ENCODE measurements at places on chromosomes 1 and 21.

DNA sequence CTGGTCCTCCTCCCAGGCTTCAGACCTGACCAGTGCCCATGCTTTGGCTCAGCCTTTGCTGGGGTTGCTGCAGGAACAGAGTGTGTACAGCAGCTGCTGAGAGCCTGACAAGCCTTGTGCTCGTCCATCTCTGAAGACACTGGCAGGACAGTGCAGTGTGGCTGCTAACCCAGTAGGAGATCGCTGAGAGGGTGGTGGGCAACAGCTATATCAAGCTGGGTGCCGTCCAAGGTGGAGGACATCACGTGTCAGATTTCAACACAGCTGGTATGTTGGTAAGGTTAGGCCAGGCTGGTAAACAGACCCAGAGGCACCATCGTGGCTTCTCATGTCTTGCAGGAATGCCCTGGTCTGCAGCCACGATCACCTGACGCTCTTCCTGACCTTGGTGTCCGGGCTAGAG lies 17.9 kb upstream of the SLC25A34 start:
- no peak for DNase-seq

DNA sequence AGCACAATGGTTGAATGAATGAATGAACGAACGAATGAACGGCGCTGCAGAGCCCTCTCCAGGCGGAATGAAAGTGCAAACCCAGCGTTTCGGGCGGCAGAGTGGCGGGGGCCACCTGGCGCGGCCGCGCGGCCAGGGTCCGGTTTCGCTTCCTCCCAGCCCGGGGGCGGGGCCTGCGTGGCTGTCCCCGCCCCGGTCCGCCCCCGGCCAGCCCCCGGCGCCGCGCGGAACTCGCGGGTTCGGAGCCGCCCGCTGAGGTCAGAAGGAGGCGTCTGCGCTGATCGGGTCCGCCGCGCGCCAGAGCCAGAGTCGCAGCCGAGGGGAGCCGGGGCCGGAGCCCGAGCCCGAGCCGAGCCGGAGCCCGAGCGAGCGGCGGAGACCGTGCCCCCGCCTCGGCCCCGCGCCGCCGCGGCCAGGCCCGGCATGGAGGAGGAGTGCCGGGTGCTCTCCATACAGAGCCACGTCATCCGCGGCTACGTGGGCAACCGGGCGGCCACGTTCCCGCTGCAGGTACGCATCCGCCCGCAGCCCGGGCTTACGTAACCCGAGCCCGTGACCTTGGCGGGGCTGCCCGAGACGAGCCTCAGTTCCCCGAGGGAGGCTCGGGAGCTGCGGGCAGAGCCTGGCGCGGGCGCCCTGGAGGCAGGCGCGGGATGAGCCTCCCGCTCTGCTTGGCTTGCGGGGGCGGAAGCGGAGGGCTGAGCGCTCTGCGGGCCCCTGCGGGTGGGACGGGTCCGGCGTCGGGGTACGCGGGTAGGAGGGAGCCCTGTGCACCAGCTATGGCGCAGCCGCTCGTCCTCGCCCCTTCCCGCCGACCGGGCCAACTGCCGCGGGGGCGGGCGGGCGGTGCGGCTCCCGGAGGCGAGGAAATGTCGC lies at the start of gene PDXK:
PDXK (plus strand) TSS at position 258 of the 876 bp plus-strand sequence; CDS start at position 424, 166 bp downstream.
- peak; percentile 76 for DNase-seq

- no peak for DNase-seq
Measured at GRCh38 chr1:115428676-115429075, 90.6 kb upstream of the NGF start.

DNA sequence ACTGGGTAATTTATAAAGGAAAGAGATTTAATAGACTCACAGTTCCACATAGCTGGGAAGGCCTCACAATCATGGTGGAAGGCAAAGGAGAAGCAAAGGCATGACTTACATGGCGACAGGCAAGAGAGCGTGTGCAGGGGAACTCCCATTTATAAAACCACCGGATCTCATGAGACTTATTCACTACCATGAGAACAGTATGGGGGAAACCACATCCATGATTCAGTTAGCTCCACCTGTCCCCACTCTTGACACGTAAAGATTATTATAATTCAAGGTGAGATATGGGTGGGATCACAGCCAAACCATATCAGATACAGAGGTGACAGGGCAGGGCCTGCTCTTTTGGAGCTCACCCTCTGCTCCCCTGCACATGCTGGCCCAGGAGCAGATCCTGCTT lies 31.4 kb upstream of the TMEM61 start:
- DNase-seq: no peak

GRCh38 chr1:48194801-48195200 lies 27.7 kb upstream of the SLC5A9 start:
- no peak for DNase-seq

- DNase-seq: no peak
Measured at GRCh38 chr1:168134132-168134531, 2.6 kb downstream of the GPR161 start.

- DNase-seq: no peak
Measured at GRCh38 chr1:28591708-28592320, at the start of gene RAB42. TSS of gene RAB42 (plus strand) at chr1:28592265. CDS start at chr1:28592512, 247 bp downstream.

GRCh38 chr1:24411963-24412362 lies 1.6 kb downstream of the STPG1 start:
- no peak for DNase-seq

DNA sequence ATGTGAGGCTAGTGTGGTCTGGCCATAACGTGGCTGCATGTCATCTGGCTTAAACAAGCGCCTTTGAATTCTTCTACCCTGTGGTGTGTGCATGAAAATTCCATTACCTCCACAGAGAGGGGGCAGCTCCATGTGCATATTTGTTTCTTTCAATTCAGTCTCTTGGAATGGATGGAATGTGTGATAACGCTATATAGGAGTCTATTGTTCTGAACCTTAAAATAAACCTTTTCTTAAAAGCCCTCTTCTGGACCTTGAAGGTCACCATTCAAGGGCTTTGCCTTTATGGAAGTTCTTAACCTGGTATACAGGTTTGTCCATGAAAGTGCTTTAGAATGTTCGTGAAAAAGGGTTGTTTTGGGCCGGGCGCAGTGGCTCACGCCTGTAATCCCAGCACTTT lies 118.2 kb upstream of the ADGRL2 start:
- DNase-seq: no peak

DNA sequence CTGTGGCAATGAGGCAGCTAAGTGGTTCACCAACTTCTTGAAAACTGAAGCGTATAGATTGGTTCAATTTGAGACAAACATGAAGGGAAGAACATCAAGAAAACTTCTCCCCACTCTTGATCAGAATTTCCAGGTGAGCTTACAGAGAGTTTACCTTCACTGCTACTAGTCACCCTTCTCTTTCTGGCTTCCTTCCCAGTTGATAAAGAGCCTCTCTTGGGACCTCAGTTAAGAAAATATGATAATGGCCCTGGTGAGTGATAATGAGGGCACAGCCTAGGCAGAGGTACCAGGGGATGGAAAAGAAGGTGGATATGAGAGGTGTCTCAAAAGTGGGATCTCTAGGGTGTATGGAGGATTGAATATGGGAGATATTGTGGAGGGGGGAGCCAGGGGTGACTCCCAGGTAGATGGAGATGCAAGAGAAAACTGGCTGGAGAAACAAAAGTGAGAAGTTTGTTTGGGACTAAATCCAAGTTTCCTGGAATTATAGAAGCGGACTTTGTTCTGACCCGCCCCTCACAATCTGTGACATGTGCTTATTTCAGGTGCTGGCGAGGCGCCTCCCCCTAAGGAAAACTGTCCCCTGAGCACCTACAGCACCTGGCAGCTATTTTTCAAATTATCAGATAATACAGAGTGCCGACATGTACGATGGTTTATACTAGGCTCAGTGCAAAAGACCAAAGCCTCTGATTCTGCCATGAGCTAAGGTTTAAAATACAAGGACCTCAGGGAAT lies 13.7 kb downstream of the MTARC2 start:
- DNase-seq: no peak
